ENCODE measurements at places on chromosomes 3 and 15. TPM values are rescaled to one million over a fixed set of nuclear protein-coding genes. Genes with fewer than 3 reads are reported as not detected.

PCOLCE2 gene
- total RNA-seq: 2.8 TPM

FEM1B gene
- 37.6 TPM for total RNA-seq

TRPC1 gene
- total RNA-seq: 19.8 TPM

SLC9C1 gene
- total RNA-seq: not detected

KCTD6 gene
- total RNA-seq: 20.8 TPM

FRMD5 gene
- total RNA-seq: 9.3 TPM

PRC1 gene
- total RNA-seq: 538 TPM

GORASP1 gene
- 29.2 TPM for total RNA-seq

SCG5 gene
- 91.9 TPM for total RNA-seq

ETV5 gene
- total RNA-seq: 81.2 TPM

PSMA4 gene
- total RNA-seq: 584 TPM

CDC25A gene
- 16.9 TPM for total RNA-seq

DNA sequence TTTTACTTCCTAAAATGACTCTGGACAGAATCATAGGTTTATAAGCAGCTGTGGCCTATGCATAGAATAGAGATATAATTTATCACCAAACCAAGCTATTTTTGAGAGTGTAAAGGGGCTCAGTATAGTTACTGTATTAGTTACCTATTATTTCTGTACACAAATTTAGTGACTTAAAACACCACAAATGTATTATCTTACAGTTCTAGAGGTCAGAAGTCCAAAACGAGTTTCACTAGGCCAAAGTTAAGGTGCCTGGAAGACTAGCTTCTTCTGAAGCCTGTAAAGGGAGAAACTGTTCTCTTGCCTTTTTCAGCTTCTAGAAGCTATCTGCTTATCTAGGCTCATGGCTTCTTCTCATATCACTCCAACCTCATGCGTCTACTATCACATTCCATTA, 30.1 kb downstream of the CCDC54 start:
- no peak for DNase-seq

DNA sequence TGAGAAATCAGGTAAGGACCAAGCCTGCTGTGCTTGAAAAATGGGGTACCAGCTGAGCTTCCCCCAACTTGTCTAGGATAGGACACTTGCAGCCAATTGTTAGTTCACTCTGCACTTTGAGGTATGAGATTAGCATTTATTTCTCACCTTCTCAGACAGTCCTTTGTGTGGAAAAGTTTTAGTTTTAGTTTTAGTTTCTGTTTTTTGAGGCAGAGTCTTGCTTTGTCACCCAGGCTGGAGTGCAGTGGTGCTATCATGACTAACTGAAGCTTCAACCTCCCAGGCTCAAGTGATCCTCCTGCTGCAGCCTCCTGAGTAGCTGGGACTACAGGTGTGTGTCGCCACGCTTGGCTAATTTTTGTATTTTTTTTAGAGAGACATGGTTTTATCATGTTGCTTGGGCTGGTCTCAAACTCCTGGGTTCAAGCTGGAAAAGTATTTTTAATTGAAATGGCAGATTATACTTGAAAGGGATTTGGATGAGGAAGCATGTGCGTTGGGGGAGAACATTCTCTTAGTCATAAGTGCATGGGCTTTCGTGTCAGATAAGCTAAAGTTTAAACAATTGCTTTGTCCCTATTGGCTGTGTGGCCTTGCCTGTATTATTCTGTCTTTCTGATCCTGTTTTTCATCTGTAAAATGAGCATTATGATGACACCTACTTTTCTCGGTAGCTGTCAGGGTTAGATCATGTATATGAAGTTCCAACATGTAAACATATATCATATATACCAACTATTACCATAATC, 25.2 kb upstream of the CCK start:
- no peak for DNase-seq

- peak; percentile 35 for DNase-seq
Observed at GRCh38 chr3:107752202-107752990, 229.6 kb downstream of the BBX start.

GRCh38 chr3:113354307-113354706, 87.0 kb downstream of the CFAP44 start:
- DNase-seq: peak; percentile 30

DNA sequence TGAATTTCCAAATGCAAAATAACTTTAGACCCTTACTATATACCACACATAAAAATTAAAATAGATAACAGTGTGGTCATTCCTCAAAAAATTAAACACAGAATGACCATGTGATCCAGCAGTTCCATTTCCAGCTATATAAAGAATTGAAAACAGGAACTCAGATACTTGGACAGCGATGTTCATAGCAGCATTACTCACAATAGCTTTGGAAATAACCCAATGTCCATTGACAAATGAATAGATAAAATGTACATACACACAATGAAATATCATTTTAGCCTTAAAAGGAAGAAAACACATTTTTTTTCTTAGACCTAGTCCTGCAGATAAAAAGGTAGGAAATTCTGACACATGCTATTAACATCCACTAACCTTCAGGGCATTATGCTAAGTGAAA, 26.7 kb downstream of the RAD51 start:
- DNase-seq: no peak

- no peak for DNase-seq
Observed at GRCh38 chr3:78905700-78906099, 862.1 kb downstream of the ROBO1 start.

DNA sequence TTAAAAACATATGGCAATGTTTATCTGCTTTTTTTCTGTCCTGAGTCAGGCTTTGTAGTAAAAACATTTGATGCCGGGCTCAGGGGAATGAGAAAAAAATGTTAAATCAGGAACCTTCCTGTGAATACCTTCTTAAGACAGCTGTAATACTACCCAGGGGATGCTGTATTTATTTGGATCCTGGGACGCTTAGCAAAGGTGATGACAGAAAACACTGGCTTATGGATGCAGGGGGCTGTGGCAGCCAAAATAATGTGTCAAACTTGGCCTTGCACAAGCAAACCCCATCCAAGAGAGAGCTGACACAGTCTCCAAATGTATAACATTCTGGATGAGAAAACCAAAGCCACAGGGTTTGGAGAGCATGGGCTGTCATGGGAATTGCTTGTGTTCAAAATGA, 438.2 kb upstream of the PROK2 start:
- DNase-seq: no peak

DNA sequence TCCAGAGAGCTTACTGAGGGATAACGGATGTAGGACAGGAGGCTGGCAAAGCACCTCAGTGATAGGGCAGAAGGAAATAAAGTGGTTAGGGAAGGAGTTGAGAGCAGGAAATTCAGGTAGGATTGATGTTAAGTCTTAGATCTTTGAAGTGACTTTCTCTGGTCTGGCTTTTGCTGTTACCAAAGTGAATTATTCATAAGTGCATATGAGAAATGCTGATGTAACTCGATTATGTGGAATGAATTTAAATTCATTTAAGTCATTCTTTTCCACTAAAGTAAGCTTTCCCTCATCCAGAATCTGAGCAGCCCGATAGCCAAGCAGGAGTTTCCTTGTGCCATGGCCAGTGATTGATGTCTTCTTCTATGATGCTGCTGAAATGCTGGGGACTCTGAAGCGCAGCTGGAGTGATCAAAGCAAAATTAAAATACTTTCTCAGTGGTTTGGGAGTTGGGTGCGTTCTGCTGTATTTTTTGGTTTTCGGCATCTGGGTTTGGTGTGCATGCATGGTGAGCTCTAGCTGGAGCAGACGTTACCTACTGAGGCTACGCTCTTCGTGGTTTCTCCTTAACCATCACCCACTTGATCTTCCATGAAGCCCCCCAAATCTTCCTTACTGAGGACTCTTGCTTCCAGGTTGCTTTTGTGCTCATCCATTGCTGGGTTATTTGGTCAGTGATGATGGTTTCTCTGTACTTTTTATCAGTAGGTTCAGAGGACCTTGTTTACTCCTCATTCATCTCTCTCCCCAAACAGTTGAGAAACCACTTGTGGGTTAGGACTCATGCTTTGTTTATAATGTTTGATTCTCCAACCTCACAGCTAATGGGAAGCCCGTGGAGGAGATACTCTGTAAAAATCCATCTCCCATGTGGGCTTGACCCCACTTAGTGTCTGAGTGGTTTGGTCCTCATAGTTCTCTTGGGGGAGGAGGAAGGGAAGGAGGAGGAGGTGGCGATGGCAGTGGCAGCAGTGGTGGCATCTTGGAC, 72.5 kb downstream of the IGF1R start:
- no peak for DNase-seq

DNA sequence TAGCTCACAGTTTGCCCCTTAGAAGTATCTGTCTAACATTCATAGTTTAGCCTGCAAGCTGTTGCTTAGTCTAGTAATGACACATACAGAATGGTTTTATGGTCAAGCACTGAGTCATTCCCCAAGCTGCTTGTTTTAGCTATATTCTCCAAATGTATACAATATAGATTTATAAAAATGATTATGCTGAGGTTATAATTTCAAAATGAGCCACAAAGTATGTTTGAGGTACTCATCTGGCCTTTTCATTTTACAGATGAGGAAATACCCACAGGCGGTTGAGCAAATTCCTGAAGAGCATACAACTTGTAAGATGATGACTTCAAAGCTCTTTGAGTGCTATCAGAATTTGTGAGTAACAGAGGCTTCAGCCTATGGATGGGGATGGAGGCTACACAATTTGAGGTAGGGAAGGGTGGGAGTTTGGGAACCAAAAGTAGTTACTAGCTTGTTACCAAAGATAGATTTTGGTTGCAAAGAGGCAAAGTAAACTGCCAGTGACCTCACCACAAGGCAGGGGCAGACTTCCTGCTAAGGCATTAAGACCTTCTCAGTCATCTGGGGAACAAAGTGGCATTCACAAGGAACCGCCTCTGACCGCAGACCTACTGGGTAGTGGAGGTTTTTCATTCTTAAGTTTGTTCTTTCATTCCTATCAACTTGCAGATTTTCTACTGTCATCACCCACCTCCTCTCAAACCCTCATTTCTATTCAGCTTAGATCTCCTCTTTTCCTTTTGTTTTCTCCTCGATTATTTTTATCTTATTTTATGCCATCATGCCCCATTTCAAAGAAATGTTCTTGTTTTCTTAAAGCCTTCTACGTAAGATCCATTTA, 257.2 kb upstream of the NECTIN3 start:
- DNase-seq: peak; percentile 95

- DNase-seq: peak; percentile 82
Observed at GRCh38 chr3:37054370-37054769, 61.1 kb downstream of the MLH1 start.

- no peak for DNase-seq
Observed at GRCh38 chr15:61097852-61098251, 131.2 kb downstream of the RORA start.

DNA sequence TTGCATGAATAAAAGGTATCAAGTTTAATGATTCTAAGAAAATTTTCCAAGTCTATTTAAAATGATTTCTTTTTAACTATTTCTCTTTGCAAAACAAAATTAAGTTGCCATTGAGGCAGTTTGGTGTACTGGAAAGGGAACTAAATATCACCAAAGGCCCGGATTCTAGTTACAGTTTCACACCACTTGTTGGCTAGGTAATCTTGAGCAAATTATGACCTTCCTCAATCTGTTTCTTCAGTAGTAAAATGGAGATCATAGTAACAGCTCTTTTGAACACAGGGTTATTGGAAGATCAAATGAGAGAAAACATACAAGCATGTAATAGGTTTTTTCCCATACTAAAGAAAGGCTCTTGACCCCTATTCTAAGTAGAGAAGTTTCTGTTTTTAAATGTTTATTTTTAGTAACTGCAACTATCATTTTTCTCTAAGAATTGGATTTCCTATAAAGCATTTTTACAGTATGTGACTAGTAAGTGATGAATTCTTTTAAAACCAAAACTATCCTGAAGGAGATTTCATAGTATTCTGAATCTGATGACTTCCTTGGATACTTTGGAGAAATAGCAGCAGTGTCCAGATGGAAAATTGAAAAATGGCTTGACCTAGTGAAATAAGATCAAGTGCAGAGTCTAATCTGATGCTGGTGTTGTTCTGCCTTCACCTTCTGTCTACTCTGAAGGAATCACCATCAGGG, 15.7 kb downstream of the SCAANT1 start:
- no peak for DNase-seq

GRCh38 chr3:49607796-49608195, 53.5 kb downstream of the BSN start:
- no peak for DNase-seq

DNA sequence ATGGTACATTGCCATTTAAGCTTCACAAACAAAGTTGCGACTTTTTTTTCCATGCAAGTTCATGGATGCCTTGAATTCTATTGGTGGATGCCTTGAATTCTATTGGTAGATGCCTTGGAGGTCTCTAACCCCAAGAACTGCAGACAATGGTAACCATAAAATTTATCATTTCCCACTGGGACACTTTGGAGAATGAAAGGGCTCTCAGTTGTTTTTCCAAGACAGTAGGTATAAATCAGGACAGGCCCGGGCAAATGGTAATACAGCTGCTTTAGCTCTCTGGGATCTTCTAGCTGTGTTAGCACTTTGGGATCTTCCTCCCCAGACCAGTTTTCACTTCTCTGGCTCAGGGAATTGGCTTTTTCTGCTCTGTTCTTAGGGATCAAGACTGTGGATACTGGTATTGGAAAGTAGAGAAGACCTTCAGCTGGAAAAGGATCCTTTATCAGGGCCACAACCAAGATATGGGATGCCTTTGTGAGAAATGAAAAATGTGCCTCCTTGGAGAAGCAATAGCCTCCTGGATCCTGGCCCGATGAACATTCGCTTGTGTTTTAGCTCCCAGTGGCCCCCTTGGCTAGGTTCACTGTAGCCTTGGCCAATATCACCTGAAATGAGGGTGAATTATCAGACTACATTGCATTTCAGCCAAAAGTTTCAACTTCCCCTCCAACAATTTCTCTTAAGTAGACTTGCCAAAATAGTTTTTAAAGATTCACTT, 8.3 kb downstream of the LRRC3B start:
- no peak for DNase-seq

DNA sequence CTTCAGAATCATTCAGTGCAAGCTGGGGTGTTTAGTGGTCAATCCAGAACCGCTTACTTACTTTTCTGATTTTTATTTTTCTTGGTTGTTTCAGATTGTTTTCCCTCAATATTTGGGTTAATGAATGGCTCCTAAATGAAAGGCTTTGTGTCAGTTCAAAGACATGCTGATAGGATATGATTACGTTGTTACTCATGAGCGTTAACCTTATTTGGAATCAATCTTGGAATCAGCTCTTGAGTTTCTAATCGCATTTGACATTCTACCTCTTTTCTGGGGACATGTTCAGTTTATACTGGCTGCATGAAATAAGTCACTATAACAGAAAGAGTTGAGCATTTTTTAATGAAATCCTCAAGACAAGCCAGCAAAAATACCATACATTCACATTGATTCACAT, 50.2 kb downstream of the ATP11B start:
- DNase-seq: peak; percentile 2

DNA sequence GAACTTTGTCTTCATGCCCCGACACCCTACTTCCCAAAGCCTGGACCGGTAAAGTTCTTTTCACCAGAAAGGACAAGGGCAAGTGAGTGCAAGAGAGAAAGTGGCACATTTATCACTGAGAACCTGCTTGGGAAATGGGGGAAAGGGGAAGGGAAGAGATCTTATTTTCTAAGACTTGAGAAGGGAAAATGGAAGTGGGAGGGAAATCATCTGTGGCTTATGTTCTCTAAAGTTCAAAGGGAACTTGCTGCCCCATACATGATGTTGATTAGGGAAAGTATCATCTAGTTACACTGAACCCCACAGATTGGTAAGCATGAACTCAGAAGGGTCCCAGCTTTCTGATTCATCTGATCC, 199.5 kb upstream of the LPP start:
- no peak for DNase-seq

- DNase-seq: no peak
Observed at GRCh38 chr15:64731805-64732151, 43.6 kb downstream of the RBPMS2 start.

- DNase-seq: no peak
Observed at GRCh38 chr3:150061288-150062024, 90.8 kb upstream of the PFN2 start.

GRCh38 chr3:46214751-46215352, 6.7 kb upstream of the CCR1 start:
- DNase-seq: no peak

GRCh38 chr3:30170681-30171438, 435.5 kb upstream of the TGFBR2 start:
- DNase-seq: no peak

All from RPMI7951 (cell line).